ENCODE measurements at places on chromosomes 16 and 17.

DNA sequence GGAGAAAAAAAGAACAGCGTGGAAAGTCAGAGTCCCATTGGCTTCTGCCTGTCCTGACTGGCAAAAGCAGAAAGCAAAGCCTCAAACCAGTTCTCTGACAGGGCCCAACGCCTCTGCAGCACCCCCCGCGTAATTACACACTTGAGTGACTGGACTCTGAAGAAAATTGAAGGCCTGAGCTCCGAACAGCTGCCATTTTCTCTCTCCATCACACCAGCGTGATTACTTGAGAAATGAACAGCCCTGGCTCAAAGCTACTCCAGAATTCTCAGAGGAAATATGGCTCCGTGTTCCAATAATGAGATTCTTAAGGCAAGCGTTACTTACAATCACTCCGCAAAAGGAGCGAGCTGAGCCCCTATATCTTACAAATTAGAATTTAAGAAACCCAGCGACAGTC is 142.7 kb upstream of the C17orf78 start:
- no peak for DNase-seq

GRCh38 chr16:82735673-82736091 is 108.9 kb downstream of the CDH13 start:
- DNase-seq, result no peak

- no peak for DNase-seq
Measured at GRCh38 chr16:57945740-57946138, 25.2 kb downstream of the CNGB1 start.

- DNase-seq, result no peak
Measured at GRCh38 chr17:40023590-40024292, 8.5 kb downstream of the CSF3 start.

- no peak for DNase-seq
Measured at GRCh38 chr17:34638526-34639260, 59.3 kb downstream of the TMEM132E start.

DNA sequence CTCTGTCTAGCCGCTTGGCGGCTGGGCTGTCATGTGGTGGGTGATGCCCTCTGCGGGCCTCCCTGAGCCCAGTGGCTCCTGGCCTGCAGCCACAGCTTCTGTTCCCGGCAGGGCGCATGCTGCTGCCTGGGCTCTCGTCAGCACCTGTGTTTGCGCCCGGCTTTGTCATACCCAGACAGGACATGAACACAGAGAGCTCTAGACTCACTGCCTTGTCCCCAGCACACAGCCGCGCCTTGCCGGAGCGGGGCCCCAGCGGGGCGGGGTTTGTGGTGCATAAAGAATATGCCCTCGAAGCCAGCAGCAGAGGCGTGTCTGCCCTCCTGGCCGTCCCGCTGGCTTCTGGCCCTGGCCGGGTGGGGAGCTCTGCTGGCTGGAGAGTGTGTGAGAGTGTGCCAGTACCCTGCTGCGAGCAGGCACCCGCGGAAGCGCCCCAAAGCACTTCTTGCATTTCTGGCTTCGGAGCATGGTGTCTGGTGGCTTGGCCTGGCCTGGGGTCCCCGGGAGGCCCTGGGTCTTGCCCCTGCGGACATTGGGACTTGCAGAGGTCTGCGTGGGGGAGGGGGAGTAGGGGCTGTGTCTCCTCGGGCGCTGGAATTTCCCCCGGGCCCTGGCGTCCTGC is 14.4 kb downstream of the ASPSCR1 start:
- DNase-seq, result peak; percentile 76

GRCh38 chr16:55263271-55264250 is 60.4 kb upstream of the IRX6 start:
- DNase-seq, result peak; percentile 1

DNA sequence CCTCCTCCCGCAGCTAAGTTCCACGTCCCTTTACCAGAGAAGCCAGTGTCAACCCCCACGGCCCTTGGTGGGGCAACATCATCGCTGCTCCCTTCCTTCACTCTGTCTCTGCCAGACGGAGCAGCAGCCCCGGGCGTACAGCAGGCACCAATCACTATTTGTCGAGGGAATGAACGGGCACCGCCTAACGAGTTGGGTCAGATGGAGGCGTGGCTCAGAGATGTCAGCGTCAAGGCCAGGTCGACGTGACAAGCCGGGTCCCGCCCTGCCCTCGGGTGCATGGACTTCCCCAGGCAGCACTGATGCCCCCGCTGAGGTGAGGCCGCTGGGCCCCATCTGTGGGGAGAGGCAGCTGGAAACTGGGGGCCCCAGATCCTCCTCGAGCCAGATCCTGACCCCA is 50.0 kb downstream of the CBFA2T3 start:
- no peak for DNase-seq

DNA sequence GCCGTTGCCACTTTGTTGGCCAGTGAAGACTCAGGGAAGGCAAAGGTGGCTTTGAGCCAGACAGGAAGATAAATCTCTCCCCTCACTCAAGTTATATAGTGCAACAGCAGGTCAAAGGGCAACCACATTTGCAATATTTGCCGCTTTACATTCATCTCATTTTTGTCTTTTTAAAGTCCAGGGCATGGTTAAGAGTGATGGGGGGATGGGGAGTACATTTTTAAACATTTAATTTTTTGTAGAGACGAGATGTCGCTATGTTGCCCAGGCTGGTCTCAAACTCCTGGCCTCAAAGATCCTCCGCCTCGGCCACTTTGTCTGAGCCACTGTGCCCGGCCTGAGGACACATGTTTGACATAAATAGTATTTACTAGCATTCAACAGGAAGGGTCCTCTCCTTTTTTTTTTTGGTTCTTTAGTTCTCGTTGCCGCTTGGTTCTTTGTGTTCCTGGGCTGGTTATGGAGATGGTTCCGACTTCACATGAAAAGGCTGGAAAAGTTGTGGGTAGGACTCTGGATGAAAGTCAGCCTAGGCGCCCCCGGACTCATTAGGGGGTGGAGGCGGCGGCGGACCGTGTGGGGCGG is 95.7 kb downstream of the RAB11FIP4 start:
- no peak for DNase-seq

DNA sequence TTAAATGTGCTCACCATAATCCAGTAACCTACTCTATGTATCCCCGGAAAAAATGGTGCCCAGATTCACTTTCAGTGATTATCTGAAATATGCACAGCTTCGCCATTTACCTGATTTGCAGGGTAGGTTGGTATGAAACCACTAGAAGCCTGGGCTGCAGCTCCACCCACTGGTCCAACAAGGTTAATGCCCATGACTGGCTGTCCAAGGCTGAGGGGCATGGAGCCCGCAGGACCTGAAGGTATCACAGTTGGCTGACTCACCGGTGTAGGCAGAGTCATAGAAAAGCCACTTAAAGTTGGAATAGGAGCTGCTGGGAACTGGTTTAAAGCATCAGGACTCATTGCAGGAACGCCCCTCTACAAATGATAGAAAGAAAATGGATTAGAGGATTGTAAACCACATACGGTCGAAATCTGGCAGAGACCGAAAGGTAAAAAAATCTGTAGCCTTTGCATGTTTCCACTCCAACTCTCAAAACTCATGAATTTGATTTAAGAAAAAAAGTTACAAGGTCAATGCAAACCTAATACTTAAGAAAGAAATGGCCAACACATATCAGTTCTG is 38.6 kb downstream of the SYNRG start:
- peak; percentile 69 for DNase-seq

DNA sequence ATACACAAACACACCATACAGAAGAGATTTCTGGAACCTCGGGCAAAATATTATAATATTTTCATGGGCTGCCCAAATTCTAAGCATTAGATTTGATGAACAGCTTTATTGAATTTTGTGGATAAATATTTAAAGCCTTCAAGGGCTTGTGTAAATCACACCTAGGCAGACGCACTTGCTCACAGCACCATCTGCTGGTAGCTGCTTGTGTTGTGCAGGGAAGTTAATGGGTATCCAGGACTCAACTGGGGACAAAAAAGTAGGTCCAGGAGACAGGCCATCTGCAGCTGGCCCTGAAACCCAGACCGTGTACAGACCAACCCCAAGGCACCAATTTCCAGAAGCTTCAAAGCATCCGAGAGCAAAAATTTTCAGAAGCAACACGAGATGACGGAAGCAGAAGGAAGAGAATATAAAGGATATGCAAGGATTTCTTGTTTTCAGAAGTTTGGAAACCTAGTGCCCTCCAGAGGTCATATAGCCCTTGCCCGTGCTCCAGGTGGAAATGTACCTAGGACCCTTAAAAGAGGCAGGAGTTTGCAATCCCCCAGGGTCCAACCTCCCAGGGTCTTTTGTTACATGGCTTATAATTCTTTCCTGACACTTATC is 140.0 kb downstream of the CHD9NB start:
- DNase-seq, result peak; percentile 51

GRCh38 chr17:59631276-59631675 is 11.6 kb downstream of the CLTC start:
- no peak for DNase-seq

DNA sequence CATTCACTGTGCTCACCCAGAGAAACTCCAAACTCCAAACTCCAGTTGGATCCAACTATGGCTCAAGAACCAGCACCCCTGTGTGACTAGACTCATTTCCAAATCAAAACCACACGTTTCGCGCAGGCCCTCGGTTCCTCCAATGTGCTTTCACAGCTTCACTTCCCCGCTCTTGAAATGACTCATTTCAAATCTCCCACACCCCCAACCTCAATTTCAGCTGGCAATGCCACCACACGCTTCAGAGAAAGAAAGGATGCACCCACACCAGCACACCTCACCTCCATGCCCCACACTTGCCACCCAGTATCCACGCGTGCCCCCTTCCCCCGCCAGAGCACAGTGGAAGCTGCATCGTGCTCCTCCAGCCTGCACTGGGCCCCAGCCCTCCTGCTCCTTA is 9.0 kb downstream of the TMEM92 start:
- no peak for DNase-seq

DNA sequence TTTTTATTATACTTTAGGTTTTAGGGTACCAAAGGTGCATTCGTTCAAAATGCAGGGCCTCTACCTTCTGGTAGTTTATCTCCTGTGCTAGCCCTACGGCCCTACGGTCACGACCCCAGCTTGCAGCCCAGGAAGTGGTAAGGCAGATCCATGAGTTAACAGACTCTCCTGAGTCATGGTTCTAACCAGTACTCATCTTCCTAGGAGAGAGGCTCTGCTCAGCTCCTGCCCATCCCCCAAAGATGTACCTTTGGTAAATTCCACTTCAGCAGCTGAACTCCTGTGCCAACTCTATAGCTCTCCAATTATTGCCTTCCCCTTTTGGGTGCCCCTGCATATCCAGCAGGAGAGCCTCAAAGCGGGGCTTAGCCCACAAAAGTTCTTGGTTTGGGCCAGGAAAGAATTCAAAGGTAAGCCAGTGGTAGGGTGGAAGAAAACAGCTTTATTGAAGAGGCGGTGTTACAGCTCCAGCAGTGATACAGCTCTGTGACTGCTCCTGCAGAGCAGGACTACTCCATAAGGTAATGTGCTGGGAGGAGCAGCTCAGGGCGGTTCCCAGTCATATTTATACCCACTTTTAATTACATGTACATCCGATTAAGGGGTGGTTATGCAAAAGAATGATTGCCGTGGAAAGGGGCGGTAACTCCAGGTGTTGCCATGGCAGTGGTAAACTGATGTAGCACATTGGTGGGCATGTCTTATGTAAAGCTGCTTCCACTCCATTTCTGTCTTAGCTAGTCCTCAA is 241.4 kb downstream of the PMP22 start:
- DNase-seq, result no peak

- DNase-seq, result no peak
Measured at GRCh38 chr16:57676553-57677085, 8.5 kb downstream of the ADGRG3 start.

DNA sequence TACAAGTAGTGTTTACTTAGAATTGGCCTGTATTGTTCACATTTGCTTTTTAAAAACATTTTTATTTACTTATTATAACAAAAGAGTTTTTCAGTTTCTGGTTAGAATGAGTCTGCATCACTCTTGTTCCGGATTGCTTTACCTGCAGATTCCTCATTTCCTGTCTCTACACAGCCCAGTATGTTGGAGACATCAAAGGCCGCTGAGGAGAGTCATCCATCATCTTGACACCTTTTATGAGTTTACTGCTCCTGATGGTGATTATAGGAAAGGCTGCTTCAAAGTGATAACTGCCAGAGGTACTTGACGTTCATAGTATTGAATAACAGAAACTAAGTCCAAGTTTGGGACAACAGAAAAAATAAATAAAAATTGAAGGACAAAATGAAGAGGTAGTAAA is 490.5 kb upstream of the CA10 start:
- DNase-seq, result no peak

- peak; percentile 70 for DNase-seq
Measured at GRCh38 chr17:69574257-69575197, 160.0 kb downstream of the MAP2K6 start.

- DNase-seq, result no peak
Measured at GRCh38 chr16:55204069-55204468, 119.9 kb upstream of the IRX6 start.

- DNase-seq, result no peak
Measured at GRCh38 chr17:64269687-64270649, 6.9 kb upstream of the TEX2 start.

DNA sequence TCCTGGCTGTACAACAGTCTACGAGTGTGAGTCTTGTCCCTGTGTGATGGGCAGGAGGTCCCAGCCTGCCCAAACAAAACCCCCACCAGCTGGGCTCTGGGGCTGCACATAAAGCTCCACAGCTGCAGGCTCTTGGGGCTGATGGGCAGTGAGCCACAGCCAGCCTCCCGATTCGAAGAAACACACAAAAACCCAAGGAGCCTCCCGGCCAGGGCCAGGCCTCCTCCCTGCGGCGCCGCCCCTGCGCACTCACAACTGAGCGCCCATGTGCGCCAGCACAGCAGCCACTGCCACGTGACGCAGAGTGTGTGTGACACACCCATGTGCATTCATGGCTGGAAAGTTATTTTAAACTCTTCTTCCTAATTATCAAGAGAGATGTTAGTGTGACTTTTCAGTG is 30.6 kb upstream of the FAAP100 start:
- DNase-seq, result no peak

DNA sequence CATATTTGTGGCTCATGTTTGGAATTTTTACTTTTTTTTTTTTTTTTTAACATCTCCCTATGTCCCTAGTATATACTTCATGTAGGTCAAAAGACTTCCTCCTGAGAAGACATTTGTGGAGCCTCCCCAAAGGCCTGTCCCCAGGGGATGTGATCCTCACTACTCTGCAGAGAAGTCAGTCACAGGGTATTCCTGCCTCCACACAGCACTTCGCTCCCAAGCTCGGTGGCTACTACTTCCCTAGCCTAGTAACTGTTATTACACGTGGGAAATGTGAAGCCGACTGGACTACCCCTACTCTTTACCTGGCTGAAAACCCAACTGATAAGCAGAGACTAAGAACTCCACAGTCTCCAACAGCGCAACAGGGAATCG is 116.8 kb downstream of the HIC1 start:
- DNase-seq, result no peak

- no peak for DNase-seq
Measured at GRCh38 chr17:27751166-27751565, 49.2 kb downstream of the NOS2 start.

DNA sequence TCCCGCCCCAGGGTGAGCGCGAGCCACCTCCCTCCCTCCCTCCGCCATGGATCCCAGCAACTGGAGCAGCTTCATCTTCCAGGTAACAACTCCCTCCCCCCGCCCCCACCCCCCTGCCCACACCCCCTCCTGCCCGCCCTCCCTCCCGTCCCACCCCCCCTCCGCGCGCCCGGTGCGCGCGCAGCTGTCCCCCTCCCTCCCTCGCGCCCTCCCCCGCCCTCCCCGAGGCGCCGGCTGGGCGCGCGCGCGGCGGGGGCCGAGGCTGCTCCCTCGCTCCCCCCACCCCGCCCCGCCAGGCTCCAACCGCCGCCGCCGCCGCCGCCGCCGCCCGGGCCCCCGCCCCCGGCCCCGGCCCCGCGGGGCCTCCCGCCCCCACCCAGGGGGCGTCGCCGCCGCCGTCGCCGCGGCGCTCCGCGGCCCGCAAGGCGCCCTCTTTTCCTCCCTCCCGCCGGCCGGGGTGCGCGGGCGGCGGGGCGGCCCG is at the start of gene MAZ:
TSS of gene MAZ (plus strand) at position 431 of the 481 bp plus-strand sequence. CDS start 173 bp downstream, outside the sequence.
- DNase-seq, result no peak
